Effector CD4-positive, alpha-beta T cell (primary cell): ENCODE measurements at places on chromosomes 6 and 20.

GRCh38 chr20:40771848-40772511 lies 82.9 kb upstream of the MAFB start:
- DNase-seq = no peak

DNA sequence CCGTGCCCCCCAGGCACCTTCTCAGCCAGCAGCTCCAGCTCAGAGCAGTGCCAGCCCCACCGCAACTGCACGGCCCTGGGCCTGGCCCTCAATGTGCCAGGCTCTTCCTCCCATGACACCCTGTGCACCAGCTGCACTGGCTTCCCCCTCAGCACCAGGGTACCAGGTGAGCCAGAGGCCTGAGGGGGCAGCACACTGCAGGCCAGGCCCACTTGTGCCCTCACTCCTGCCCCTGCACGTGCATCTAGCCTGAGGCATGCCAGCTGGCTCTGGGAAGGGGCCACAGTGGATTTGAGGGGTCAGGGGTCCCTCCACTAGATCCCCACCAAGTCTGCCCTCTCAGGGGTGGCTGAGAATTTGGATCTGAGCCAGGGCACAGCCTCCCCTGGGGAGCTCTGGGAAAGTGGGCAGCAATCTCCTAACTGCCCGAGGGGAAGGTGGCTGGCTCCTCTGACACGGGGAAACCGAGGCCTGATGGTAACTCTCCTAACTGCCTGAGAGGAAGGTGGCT lies 960 bp downstream of the TNFRSF6B start:
- DNase-seq = no peak

DNA sequence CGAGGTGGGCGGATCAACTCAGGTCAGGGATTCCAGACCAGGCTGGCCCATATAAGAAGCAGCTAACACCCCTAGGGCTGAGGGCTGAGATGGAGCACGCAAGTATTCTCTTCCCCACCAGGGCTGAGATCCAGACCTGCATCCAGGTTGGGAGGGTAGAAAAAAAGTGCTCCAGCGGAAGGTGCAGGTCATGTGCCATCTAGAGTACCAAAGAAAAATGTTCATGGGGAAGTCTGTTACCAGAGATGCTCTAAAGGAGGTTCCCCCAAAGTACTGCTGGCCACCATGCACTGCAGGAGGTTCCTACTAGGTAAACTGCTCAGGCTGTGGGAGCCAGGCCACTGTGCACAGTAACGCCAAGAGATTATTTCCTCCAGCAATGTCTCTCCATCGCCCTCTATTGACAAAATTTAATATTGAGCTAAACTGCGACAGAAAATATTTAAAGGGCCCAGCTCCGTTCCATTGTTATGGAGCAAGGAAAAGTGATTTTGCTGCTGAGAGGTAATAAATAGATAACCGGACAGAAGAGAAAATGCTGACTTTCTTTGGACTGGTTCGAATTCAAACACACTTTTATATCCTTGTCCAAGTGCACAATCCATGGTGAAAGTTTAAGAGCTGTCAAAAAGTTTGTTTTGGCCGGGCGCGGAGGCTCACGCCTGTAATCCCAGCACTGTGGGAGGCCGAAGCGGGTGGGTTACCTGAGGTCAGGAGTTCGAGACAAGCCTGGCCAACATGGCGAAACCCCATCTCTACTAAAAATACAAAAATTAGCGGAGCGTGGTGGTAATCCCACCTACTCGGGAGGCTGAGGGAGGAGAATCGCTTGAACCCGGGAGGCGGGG lies 159.9 kb downstream of the OR2B2 start:
- peak; percentile 32 for DNase-seq

- no peak for DNase-seq
These were observed 175.6 kb downstream of the TBC1D7 start for GRCh38 chr6:13152764-13153163.

DNA sequence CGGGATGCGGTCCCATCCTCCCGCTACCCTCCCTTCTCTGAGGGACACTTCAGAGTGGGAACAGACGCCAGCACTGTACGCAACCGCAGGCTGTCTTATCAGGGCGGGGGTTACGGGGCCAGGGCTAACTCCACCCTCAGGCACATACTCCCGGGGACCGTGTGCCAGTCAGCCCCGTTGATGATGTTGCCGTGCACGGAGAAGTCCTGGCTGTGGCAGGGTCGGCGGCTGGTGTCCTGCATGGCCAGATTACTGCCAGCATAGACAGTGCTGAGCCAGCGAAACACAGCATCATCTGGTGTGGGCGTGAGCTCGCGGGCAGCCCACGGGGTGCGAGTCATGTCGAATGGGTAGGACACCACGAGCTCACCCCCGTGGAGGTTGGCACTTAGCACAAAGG lies 5.0 kb downstream of the CPXM1 start:
- no peak for DNase-seq

GRCh38 chr6:100173211-100173610 lies 179.2 kb upstream of the MCHR2 start:
- DNase-seq = no peak
